Right ventricle myocardium superior (tissue), 1 donor: ENCODE measurements at places on chromosomes 6 and 20. TPM values are rescaled to one million over a fixed set of nuclear protein-coding genes. Genes with fewer than 3 reads are reported as not detected.

DNA sequence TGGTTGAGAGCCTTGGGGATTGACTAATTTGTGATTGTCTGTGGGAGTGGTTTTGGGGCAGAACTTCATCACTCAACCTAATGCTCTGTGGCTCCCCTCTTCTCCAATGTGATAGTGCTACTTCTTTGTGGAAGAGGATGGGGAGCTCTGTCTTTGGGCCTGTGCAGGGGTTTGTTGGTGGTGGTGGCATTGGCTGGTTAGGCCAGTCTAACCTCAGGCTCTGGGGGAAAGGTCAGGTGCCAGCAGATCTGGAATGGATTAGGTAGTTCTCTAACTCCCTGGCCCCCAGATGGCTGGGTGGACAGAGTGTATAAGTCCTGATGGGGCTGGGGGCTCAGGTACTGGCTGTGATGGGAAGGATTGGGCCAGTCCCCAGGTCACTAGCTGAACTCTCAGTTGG, 129.0 kb upstream of the CHD6 start:
- DNase-seq, result no peak

GRCh38 chr6:106194949-106195921, 109.1 kb downstream of the PRDM1 start:
- no peak for DNase-seq

- DNase-seq, result no peak
Measured at GRCh38 chr6:90941885-90942284, 355.0 kb upstream of the MAP3K7 start.

The COL9A1 gene
- total RNA-seq, result 0.24 TPM

DNA sequence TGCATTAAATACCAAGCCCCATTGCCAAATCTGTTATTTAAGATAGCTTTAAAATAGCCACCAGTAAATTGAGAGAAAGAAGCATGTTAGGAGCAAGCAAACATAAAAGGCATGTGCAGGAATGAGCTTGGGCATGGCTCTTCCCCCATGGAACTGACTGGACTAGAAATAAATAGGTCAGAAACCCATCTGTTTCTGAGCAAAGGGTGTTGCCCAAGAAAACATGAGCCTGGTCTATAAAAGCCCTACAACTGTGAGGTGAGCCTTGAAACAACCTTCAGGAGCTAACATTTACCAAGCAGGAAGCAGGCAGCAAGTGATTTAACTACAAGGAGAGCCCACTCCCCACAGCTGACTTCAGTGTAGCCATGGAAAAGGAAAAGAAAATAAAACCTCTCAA, 126.3 kb downstream of the C6orf118 start:
- no peak for DNase-seq

GRCh38 chr6:109436041-109436440, 4.4 kb downstream of the PPIL6 start:
- DNase-seq, result no peak

The RCAN2 gene
- total RNA-seq, result 258 TPM

The SRMS gene
- total RNA-seq, result not detected

DNA sequence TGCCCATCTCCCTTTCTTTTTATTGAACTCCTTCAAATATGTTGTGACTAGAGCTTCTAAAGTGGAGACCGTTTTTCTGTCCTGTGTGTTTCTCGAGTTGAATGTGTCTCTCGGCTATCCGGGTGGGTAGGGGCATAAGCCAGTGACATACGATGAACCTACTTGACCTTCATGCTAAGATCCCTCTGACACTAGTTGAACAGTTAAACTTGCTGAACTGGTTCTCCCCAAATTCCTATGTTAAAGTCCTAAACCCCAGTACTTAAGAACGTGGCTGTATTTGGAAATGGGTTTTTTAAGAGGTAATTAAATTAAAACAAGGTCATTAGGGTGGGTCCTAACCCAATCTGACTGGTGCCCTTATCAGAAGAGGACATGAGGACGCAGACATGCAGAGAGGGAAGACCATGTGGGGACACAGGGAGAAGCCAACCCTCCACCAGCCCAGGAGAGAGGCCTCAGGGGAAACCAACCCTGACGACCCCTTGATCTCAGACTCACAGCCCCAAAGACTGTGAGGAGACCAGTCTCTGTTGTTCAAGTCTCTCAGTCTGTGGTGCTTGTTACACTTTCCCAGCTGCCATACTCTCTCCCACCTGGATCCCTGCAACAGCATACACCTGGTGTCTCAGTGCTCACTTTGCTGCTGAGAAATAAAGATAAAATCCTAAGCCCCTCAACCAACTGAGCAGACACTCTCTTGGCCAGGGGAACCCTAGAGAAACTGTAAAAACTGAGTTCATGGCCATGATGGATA, 208.4 kb downstream of the MYLK4 start:
- DNase-seq, result no peak

DNA sequence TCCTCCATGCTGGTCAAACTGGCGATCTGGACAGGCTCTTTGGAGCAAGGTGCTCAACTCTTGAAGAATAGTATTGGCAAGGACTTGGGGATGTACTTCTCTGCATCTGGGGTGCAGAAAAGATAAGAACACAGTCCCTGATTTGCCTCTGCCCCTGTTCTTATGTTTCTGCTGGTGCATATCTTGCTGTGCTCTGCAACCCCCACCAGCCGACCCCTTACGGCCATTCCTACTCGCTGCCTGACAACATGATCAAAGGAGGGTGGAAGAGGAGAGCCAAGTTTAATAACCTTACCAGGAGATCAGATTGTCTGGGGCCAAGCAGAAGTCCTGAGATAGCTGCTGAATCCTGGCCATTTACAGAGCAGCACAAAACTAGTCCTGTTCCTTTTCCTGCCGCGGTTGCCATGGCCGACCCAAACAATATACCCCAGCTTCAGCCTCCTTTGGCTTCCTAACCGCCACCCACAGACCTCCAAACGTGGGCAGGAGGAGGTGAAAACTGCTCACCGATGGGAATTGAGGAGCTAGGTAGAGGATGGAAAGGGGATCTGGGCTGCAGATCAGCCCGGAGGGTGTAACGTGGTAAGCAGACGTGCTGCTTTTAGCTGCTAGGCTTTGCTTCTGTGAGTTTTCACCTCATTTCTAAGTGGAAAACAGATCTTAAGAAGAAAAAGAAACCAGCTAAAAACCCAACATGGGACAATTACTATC, 60.9 kb downstream of the ATXN1 start:
- DNase-seq, result peak; percentile 46

The CST5 gene
- not detected for total RNA-seq

The PNRC1 gene
- 121 TPM for total RNA-seq

- DNase-seq, result no peak
Measured at GRCh38 chr20:45052698-45053429, 48.1 kb downstream of the KCNS1 start.

- DNase-seq, result no peak
Measured at GRCh38 chr6:168458101-168458500, 17.1 kb downstream of the SMOC2 start.

- DNase-seq, result peak; percentile 54
Measured at GRCh38 chr6:109454496-109455436, 806 bp downstream of the MICAL1 start.

The STMND1 gene
- total RNA-seq, result not detected
